DMS53 (cell line): ENCODE measurements at places on chromosomes 16 and 17.
A peak's percentile ranks its signal among the peaks of the same experiment; 100 is the strongest.

- no peak for DNase-seq
Observed at GRCh38 chr16:51755039-51755501, 604.0 kb upstream of the SALL1 start.

DNA sequence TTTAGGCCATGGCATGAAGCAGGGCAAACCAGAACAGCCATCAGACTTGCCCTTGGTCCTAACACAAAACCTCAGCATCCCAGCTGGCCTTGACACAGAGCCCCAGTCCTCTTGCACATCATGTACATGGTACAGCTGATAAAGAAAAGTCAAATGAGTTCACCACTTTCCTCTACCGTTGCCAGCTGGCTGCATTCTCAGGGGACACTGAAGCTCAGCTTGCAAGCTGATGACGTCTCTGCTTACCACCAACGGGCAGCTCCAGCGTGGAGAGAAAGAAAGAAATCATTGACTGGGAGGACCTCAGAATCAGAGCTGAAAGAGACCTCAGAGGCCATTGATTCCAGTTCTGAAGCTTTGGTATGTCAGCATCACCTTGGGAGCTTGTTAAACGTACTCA lies 80.7 kb upstream of the CES5A start:
- no peak for DNase-seq

DNA sequence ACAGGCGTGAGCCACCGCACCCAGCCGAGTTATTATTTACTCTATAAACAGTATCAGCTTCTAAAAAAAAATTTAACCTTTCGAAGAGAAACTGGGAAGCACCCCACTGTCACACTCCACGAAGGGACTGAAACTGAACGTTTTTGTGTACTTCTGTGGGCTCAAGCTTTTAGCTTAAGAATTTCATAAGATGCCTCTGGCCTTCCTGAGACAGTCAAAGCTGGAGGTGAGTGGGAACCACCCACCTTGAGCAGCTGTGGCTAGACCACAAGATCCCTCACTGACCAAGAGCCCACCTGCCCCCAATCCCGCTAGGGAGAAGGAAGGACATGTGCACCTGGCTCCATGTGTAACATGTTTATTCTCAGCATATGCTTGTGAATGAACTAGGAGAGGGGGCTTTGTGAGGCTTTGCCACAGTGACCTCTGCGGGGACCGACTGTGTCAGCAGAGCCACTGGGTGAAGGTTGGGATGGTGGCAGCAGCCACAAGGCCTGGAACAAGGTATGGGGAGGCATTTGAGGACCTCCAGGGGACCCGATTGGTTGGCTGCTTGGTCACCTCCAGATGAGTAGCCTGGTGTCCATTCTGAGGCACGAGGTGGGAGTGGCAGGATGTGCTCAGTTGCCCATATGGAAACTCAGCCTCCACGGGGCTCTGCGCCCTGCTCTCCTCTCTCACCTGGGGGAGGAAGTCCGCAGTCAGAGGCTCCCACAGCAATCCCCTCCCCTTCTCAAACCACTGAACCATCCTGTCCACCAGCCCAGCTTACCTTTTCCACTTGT lies 4.8 kb downstream of the DPEP3 start:
- no peak for DNase-seq

DNA sequence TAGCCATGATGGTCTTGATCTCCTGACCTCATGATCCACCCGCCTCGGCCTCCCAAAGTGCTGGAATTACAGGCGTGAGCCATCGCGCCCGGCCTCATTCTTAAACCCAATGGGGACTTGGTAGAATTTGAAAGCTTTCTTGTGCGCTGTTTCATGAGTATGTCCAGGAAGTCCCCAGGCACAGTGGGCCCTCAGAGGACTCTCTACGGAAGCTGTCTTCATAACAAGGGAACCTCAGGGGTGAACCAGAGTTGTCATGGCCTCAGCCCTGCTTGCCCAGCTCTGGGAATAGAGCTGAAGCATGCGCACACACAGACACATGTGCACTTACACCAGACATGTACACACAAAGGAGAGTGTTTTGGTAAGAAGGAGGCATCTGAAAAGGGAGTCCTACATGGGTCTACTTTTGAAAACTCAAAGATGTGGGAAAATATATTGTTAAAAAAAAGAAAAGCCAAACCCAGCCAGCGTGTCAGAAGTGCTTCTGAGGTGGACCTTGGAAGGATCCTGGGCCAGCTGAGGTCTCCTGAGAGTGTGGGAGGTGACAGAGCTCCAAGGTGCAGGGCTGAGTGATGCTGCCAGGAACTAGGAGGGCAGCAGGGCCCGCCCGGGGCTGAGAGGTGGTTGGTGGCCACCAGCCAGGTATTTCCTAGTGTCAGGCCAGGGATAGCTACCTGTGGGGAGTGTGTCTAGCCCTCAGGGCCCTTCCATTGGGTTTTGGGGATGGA lies 54.6 kb downstream of the EPN2 start:
- no peak for DNase-seq

GRCh38 chr17:39736319-39737165 lies 1.2 kb upstream of the GRB7 start:
- peak; percentile 32 for DNase-seq

DNA sequence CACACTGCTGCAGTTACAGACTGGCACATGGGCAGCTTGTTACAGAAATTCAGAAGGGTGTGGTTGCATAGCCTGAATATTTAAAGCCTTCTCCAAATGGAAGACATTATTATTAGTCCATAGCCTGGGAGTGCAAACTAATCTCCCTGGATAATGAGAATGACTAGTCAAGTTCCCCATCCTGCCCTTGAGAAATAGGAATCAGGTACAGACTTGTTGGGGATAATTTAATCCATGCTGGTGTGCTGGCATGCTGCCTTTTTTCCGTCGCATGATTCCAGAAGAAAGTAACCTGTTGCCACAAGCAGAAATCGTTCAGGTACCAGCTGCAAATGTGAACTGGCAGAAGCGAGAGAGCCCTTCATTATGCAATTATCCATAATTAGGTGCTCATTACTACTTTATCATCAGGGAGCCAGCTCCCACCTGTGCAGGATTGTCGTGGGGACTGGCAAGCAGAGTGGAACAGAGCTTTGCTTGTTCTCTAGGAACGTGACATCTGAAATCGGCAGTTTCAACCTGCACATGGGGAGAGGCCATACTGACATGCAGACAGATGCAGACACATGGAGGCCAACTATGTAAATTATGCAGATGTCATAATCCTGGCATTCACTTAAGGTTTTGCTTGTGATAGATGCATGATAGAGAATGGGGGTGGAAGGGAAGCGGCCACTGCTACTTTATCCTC lies 419.4 kb downstream of the PMP22 start:
- DNase-seq, result no peak

GRCh38 chr16:51407921-51408320 lies 256.9 kb upstream of the SALL1 start:
- DNase-seq, result no peak

DNA sequence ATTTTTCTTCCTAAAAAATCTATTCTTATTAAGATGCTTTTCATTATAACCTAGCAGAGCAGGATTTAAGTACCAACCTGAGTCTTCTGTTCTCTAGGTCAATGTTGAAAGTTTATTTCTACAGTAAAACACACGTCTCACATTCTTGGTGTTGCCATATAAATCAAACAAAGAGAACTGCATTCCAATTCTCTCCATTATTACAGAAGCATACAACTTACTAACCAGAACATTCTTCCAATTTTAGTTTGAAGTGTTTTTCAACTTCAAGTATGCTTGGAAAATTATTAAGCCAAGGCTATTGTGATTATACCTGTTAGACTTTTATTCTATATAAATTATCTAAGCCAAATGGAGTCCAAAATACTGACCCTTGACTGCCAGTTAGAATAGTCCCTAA lies 110.4 kb upstream of the PMFBP1 start:
- no peak for DNase-seq

GRCh38 chr17:2684549-2684948 lies 27.0 kb downstream of the CLUH start:
- DNase-seq, result no peak

GRCh38 chr17:21463204-21463661 lies 87.1 kb downstream of the KCNJ12 start:
- DNase-seq, result no peak

- no peak for DNase-seq
Observed at GRCh38 chr16:17313085-17313611, 157.6 kb downstream of the XYLT1 start.

GRCh38 chr17:10556301-10557005 lies 7.0 kb upstream of the MYH2 start:
- DNase-seq, result no peak

DNA sequence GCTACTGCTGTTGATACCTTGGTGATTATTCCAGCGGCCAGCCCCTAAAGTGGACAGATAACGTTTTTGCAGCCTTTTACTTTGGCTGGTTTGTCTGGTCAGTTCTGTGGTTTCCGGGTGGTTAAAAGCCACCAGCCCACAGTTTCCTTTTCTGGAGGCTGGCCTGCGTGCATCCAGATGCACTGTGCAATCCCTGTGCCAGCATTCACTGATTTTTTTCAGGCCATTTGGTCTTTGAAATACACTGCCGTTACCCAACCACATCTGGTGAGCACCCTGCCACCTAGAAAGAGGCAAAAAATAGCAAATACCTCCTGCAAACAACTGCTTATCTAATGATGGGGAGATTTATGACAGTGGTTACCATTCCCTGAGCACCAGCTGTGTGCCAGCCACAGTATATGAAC lies 797 bp downstream of the NUDT7 start:
- DNase-seq, result peak; percentile 24

DNA sequence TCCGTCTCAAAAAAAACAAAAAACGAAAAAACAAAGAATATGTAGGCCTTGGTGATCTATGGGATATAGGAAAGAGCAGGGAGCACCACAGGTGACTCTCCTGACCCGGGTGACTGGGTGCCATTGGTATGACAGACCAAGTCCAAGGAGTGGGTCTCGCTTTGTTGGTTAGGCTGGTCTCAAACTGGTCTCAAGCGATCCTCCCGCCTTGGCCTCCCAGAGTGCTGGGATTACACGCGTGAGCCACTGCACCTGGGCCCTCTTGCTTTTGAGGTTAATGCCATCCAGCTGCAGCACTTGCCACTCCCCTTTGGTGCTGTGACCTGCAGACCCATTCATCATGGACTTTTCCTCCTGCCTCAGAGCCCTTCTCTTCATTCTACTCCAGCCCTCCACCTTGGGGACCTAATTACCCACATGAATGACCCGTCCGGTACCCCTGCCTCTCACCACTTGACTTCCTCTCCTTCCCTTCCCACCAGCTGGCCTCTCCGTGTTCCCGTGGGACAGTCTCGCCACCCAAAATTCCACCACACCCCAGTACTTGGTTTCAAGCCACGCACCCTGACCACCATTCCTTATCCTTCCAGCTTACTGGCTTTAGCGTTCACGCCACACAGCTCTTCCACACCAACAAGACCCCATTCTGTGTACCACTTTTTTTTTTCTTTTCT lies 3.2 kb upstream of the UBE2G1 start:
- DNase-seq, result no peak

GRCh38 chr17:69227541-69227940 lies 1.1 kb downstream of the ABCA10 start:
- no peak for DNase-seq

GRCh38 chr16:2449118-2449517 lies 10.8 kb upstream of the TEDC2 start:
- no peak for DNase-seq
